Breast epithelium (tissue), 4 donors: ENCODE measurements at places on chromosomes 13 and 19.

- DNase-seq = no peak
These were observed 390.1 kb downstream of the IRS2 start for GRCh38 chr13:109396266-109396665.

DNA sequence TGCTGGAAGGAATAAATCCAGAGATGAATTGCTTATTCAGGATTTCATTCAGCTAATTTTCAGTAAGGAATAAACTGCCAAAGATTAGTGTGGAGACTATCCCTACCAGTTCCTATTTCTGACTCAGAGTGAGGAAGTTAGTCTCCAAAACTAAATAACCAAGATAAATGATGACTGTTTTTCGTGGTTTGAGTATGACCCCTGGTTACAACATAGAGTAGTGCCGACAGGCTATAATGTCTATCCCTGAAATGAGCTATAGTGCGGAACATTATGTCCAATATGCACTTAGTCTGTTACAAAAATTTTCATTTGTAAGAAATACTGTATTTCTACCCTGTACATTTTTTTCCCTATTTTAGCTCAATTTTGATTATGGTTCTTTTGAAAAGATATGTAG, 51.4 kb downstream of the NBEA start:
- DNase-seq = no peak

- DNase-seq = no peak
These were observed 7.6 kb upstream of the COMP start for GRCh38 chr19:18798384-18799352.

DNA sequence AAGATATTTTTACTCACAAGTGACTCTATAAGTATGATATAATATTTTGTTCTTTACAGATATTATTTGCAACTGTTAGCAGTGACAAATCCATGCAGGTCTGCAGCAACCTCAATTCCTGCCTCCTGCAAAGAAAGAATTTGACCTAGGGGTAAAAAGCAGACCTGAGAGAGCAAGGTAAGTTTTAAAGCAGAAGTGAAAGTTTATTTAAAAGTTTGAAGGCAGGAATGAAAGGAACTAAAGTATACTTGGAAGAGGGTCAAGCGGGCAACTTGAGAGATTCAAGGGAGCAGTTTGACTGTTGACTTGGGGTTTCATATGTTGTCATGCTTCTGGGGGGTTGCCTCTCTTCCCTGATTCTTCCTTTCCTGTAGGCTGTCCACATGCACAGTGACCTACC, 520.1 kb upstream of the PCDH20 start:
- DNase-seq = no peak

DNA sequence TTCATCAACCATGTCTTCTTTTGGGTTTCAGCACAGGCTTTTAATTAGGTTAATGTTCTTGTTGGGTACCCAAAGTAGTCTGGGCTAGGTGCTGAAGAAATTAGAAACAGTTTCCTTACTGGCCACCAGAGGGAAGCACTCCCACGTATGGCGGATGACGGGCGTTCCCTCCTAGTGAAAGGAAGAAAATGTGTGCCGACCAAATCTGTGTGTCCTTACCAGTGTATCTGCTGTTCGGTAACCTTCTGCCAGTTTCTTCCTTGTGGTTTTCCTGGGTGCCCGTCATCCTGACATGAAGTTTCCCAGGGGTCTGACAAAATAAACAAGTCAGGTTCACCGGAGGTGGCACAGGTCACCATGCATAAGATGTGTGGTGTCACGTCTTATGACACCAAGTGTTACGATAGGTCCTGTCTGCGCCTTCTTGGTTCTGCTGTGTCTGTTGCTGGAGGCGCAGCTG, 6.0 kb upstream of the WDR88 start:
- no peak for DNase-seq

DNA sequence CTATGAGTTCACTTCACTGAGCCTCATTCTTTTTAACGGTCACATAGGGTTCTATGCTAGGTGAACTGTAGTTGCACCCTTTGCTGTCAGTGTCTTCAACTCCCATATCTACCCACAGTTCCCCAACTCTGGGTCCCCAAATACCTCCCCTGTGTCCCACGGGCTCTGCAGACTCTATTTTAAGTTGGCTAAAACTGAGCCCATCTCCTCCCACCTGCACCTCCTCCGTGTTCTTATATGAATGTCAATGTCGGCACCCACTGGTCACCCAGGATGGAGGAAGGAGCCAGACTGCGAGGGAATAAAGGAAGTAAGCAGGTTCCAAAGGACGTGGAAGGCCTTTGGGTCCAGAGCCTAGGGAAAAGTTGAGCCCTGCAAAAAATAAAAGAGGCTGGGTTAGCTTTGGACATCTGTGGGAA, 802 bp upstream of the PIN1 start:
- no peak for DNase-seq
